Activated T-cell treated with anti-CD3 and anti-CD28 coated beads for 24 hours (primary cell): ENCODE measurements at places on chromosomes 7 and 10.

GRCh38 chr7:73623798-73624668 is at the start of gene MLXIPL:
TSS of gene MLXIPL (minus strand) at chr7:73624522. CDS start at chr7:73624492, 30 bp downstream.
- peak; percentile 45 for DNase-seq

DNA sequence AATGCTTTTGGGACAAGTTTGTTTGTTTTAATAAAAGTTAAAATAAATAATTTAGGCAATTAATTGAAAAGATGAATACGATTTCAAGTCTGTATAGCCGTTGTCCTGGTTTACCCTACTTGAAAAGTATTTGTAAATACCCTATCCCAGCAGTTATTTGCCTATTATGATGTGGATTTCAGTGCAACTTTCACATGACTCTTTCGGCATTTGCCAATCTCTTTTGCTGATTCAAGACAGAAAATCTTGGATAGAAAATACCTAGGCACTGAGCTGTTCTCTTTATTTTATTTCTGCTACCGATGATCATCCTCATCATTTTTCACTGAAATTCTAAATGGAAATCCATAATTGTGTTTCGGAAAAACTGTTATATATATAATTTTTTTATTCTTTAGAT is 125.9 kb upstream of the FZD8 start:
- no peak for DNase-seq

DNA sequence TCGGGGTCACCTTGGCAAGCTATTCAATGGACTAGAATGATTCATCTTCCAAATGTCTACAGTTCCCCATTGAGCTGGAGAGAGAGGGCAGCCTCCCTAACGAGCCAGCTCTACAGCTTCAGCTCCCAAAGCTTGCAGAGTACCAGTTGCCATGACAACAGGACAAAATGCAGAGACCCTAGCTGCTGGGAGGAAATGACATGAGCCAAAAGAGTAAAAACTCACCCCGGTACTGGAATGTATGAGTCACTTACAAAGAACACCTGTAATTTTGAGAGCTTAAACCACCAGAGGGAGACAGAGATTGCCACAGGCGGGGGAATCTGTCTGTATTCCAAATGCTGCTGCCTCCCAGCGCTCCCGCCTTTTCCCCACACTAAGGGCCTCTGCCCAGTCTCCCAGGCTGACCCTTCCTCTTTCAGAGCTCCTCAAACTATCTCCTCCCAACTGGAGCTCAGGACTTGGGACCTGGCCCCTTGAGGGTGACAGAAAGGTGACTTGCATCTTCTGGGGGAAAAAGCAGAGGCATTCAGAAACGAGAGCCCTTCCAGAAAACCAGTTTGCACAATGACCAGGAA is 95.5 kb downstream of the CUL2 start:
- peak; percentile 46 for DNase-seq

GRCh38 chr7:11319491-11320274 is 346.0 kb downstream of the PHF14 start:
- DNase-seq, result no peak

GRCh38 chr10:13328613-13329012 is 19.5 kb downstream of the SEPHS1 start:
- DNase-seq, result no peak

DNA sequence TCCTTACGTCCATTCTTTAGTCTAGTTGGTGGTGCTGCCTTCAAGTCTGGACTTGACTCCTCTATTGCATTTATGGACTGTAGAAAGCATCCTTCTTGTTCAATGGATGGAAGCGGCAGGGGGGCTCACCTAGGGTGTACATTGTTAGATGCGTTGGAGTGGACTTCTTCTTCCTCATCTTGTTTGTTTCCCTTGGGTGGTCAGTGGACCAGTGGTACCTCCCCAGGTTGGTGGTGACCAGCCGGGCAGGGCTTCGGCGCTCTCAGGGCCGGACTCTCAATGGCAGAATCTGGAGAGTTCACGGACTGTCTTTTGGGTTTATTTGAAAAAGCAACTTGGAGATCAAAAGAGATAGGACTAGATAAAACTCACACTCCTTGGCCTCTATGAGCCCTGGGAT is 6.2 kb upstream of the BTBD16 start:
- no peak for DNase-seq

GRCh38 chr7:112225006-112225405 is 18.5 kb downstream of the ZNF277 start:
- no peak for DNase-seq

- no peak for DNase-seq
These were observed 88.3 kb downstream of the PTPRZ1 start for GRCh38 chr7:121961089-121961867.

- no peak for DNase-seq
These were observed 33.1 kb downstream of the MALSU1 start for GRCh38 chr7:23332193-23332592.

DNA sequence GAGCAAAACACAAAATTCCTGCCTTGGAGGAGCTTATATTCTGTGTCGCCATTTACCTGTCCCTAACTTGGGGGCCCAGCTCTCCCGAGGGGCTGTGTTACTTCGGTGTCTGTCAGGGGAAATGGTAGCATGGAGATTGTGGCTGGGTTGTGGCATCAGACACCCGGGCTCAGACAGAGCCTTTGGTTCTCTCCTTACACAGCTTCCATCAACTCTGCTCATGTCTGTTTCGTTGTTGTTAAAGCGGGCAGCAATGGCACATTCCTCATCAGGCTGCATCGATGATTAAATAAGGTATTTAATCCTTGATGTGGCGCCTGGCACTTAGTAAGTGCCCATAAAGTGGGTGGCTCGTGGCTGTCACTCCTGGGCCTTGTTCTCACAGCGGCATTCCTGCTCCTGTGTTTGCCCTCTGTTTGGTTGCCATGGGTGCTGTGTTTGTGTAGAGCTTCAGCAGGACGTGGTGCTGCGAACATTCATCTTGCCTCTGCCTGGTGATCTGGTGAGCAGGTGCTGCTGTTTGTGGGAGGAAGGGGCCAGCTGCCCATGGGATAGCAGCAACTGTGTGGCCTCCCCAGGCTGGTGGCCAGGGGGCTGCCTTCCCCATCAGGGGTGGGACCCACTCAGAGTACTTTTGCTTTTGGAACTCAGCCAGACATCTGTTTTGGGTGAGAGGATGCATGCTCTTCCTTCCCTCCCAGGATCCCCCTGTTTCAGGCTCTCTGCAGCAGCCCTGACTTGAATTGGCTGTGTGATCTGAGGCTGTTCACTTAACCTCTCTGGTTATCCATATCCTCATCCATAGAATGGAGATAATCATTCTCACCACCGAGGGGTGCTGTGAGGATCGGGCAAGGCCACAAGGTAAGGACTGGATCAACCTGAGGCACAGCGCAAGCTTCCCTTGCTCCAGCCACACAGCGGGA is 207.2 kb upstream of the SVIL start:
- no peak for DNase-seq

DNA sequence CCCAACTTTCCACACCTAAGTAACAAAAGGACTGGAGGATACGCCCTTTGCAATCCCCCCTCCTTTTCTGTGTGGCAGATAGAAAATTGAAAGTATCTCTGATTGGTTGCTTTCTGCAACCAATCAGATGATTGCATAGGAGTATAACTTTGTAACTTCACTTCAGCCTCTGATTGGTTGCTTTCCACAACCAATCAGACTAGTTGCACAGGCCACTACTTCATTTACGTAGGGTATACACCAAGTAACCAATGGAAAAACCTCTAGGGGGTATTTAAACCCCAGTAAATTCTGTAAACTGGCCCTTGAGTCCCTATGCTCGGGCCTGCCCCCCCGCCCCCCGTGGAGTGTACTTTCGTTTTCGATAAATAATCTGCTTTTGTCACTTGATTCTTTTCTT is 1080.4 kb downstream of the CNTNAP2 start:
- no peak for DNase-seq

- no peak for DNase-seq
These were observed 241.4 kb upstream of the DGKB start for GRCh38 chr7:15143936-15144335.

- DNase-seq, result no peak
These were observed 87.1 kb downstream of the NKX6-2 start for GRCh38 chr10:132698761-132699391.

DNA sequence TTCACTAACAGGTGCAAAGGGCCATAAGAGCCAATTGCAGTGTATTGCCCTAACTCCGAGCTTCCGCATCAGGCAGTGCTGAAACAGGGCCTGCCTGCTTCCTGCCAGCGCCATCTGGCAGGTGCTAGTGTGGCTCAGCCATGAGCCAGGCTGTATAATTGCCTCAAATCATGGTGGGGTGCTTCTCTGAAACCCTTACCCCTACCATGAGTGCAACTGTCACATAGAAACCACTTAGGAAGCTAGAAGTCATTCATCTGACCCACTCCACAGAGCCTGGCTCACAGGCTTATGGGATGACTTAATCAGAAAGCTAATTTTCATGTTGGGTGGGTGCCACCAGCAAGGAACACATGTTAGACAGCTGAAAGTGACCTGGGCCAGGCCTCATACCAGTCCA is 133.3 kb upstream of the LAMB4 start:
- DNase-seq, result no peak

- no peak for DNase-seq
These were observed 174.2 kb downstream of the KIAA1217 start for GRCh38 chr10:24382979-24383663.

DNA sequence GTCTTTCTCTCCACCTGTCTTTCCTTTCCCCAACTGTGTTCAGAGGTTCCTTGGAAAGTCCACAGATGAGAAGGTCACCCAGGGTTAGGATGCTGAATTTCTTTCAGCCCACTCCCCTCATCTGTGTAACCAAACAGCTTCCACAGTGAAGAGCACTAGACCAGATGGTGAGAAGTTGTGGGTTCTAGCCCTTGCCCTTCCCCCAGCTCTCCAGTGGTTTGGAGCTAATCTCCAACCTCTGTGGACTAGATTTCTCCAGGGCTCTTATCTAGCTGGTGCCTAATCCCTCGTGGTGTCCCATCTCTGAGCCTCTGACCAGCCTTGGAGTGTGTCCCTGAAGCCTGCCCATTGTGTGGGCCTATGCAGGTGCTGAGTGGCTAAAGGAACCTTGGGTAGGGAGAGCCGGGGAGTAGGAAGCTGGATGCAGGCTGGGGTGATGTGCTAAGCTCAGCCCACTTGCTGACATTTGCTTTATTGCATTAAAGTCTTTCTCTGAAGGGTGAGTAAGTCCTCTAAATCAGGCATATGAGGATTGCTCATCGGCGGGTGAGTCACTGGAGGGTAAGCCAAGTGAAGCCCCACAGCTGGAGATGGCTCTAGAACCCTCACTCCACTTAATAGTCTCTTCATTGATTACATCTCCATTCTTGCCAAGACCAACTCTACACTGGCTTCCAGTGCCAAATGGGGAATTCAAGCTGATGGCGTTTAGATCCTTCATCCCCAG is 14.9 kb downstream of the DUSP5 start:
- DNase-seq, result peak; percentile 62

DNA sequence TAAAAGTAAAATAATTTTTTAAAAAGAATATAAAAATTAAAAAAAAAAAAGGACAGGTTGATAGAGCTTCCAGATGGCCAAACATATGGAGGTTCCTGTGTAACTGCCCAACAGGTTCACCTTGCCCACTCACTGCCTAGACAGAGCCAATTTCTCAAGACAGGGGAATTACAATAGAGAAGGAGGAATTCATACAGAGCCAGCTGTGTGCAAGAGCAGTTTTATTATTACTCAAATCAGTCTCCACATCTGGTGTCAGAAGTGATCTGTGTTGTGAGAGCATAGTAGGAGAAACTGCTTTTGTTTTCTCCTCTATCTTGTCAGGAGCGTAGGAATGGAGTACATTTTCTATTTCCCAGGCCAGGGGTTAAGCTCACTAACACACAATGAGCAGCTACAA is 31.0 kb downstream of the C7orf33 start:
- DNase-seq, result no peak

DNA sequence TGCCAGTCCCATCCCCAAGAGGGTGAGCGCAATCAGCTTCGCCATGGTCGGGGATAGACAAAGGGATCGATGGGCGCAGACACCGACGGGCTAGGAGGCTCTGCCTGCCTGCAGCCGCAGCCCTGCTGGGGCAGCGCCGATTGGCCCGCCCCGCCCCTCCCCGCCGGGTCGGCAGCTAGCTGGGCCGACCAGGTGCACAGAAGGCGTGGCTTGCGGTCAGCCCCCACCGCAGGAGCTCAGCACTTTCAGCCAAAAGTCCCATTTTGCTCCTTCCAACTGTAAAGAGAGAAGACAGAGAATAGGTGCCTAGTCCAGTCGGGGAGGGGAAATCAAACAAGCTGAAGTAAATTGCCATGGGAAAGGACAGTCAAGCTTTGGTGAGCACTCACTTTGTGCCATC is at the start of gene PON1:
Gene PON1 (minus strand): TSS at position 102 of the 400 bp plus-strand sequence. CDS start 57 bp downstream, at position 45.
- no peak for DNase-seq

DNA sequence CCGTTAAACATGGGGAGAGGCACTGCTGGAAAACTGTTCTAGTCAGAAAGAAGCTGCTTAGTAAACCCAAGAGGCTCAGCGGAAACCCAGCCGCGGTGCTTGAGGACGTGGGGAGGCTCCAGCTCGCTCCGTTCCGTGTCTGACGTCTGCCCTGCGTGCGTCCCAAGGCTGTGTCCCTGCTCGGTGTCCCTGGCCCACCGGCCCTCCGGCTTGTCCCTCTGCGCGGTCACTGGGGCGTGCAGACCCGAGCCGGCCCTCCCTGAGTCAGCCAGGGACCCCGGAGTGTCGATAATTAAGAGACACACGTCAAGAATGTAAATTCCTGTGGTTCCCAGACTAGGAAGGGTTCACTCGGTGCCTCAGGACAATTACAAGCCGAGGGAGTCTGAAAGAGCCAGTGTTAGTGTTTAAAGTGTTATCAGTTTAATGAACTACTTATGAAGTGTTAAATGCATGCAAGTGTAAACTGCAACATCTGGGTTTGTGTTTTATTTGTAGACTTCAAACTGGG is 98.9 kb downstream of the WDR11 start:
- no peak for DNase-seq

DNA sequence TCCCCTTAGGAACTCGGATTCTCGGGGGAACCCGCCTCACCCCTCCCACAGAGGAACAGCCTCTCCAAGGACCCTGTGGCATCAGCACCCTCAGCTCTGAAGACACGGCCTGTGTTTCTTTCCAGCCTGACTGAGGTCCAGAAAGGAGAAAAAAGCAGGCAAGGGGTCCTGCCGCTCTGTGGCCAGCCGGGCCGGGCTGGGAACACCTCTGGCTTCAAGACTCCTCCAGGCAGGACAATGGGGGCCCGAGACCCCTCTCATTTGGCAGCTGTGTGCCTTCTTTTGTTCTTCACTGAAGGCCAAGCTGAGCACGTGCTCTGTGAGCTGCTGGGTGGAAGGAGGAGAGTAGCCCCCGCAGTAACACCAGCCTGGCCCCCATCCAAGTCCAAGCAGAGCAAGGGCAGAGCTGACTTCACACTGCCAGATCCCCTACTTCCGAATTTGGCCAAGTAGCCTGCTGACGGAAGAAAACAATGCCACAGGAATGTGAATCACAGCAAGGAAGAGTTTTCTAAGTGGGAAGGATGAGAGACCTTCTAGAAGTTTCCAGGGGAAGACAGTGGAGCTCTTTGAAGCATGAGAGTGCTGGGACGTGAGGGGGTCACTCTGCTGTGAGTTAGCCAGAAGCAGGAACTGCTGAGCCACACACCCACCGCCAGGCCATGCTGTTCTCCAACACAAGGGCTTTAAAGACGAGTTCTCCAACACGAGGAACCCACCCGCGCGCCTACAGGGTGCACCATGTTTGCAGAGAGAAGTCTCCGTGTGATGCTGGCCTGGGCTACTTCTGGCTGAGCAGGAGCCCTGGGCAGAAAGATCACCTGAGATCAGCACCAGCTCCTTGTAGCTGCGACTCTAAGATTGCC is 3.1 kb downstream of the CNPY1 start:
- DNase-seq, result no peak

GRCh38 chr7:21969822-21970221 is 24.1 kb upstream of the CDCA7L start:
- no peak for DNase-seq

- DNase-seq, result no peak
These were observed 42.3 kb downstream of the PRKCQ start for GRCh38 chr10:6537770-6538169.
